ENCODE measurements at places on chromosomes 3 and 15.

- no peak for DNase-seq
Observed at GRCh38 chr3:133799794-133800585, 5.6 kb upstream of the SRPRB start.

DNA sequence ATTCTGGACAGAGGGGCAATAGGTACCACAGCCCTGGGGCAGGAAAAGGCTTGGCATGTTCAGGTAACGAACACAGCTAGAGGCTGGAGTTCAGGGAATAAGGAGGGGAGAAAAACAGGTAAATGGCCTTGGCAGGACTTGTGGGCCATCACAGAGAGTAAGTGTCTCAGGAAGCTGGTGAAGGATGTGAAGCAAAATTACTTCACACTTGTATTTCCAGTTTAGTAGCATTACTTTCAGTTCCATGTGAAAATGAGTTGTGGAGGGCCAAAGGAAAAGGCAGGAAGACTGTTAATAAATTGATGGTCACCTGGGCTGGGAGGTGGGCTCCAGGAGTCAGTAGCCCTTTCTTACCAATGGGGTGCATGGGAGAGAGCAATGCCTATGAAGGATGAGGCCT is 25.6 kb downstream of the TRIM42 start:
- no peak for DNase-seq

GRCh38 chr15:74798388-74799254 is 14.0 kb upstream of the LMAN1L start:
- DNase-seq, result no peak

DNA sequence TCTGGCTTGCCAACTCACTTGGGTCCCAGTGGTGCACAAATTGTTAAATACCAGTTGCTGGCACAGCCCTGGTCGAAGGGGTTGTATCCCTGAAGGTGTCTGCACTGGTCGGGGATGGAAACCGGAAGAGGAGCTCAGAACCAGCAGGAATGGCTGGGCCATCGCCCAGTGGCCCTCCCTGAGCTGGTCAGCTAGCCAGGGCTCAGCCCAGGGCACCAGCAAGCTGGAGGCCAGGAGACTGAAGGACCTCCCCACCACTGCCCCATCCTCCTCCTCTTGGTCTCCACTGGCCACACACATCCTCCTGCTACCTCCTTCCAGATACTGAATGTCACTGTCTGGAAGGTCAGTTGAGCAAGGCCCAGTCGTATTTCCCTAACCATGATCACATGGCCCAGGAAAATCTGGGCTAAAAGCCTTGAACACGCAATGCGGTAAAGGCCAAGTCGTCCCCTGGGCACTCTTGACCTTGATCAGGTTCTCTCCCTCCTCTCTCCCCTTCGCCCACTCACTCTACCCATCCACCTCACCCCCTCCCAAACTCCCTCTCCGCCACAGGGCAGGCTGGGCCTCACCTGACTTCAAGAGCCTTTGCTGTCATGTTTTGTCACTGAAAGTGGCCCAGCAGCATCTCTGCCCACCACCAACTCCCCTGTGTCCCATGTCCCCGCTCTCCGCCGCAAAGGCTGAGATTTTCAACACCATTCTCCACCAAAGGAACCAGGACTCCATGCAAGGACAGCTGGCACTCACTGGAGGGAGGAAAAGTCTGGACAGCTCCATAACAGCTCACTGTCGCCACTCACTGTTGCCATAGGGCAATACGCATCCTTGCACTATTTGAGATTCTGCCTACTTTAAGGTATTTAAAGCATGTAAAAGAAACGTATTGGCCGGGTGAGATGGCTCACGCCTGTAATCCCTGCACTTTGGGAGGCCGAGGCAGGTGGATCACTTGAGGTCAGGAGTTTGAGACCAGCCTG is 12.1 kb downstream of the ZDHHC19 start:
- DNase-seq, result no peak

- DNase-seq, result no peak
Observed at GRCh38 chr3:73259291-73259690, 197.8 kb downstream of the EBLN2 start.

- no peak for DNase-seq
Observed at GRCh38 chr3:54237788-54238502, 115.6 kb downstream of the CACNA2D3 start.

DNA sequence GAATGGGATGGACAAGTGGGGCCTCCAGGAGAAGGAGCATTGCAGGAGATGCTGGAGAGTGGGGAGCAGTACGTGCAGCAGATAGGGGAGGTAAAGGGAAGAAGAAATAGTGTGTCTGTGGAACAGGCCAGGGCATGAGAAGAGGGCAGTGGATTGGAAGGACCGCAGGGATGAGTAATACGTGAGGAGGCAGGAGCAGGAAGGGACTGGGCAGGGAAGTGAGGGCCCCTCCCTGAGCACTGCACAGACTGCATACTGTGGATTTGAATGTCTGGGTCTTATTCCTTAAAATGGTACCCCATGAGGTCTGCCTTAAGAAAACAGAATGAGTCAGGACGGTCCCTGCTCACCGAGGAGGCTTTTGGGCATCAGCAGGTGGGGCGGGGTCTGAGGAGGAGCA is 210.0 kb upstream of the NDN start:
- no peak for DNase-seq

DNA sequence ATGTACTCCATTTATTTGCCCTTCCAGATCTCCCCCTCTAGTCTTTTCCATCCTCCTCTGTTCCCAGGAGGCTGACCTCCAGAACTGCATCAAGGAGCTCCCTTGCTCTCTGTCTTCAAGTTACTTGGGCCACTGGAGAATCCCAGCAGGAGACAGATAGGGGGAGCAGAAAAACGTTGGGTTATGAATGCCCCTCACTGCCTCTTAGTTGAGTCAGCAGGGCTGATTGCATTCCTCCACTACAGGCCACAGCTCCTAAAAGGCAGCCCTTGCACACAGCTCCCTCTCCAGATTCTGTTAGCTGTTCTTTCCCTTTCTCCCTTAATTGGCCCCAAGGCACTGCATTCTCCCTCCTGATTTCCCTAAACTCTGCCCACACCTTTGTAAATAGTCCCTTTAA is 12.4 kb upstream of the CEP152 start:
- no peak for DNase-seq

DNA sequence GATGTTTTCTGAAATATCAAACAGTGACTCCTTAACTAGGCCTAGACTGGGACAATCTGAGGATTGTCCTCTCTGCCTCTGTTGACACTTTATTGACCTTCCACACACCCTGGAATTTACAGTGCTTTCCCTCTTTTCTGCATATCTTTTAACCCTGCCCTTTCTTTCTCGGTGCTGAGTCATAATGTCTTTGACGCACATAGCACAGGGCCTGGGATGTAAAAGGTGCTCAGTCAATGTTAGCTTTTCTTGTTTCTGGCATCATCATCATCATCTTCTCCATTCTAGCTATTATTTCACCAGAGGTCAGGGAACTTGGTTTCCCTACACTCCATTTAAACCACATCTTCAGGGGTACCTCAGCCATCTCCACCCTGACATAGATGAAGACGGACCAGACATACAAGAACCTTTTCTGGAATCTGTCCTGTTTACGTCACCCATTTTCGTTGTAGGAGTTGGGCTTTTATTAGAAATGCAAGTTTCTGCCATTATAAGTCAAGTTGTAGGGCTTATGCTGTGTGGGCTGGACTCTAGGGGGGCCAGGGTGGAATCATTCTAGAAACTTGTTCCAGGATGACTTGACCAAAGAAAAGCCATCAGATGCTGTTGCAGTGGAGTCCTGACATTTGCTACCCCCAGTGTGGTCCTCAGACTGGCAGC is 46.6 kb downstream of the ZBTB38 start:
- no peak for DNase-seq

DNA sequence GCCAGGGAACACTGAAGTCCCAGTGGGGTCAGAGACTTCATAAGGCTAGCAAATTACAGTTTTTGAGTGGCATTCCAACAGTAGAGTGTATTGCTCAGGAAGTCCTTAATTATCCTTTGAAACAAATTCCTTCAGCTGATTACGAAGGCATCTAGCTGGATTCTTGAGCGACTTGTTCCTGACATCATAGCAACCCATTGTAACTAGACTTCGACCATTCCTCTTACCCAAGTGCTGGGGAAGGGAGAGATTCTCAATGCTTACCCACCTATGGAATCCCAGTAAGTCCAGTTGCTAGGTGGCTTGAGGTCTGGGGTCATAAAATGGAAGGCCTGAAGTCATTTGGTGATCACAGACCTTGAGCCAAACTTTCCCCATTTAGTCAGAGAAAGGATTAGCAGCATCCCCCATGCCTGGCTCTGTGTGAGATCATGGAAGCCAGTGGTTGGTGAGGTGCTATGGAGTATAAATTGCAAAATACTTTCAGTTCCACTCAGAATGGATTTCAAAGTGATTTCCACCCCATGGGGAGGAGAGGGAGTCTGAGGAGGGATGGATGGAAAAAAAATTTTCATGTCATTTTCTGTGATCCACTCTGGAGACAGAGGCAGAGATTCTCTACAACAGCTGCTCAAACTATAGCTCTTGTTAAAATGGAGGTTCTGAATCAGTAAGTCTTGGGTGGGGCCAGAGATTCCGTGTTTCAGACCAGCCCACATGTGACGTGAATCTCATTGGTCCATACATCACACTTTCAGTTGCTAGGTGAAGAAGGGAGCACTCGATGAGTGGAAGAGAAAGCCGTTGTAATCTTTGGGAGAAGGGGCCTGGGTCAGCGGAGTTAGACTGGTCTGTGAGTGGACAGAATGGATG is 45.7 kb downstream of the CD86 start:
- no peak for DNase-seq

DNA sequence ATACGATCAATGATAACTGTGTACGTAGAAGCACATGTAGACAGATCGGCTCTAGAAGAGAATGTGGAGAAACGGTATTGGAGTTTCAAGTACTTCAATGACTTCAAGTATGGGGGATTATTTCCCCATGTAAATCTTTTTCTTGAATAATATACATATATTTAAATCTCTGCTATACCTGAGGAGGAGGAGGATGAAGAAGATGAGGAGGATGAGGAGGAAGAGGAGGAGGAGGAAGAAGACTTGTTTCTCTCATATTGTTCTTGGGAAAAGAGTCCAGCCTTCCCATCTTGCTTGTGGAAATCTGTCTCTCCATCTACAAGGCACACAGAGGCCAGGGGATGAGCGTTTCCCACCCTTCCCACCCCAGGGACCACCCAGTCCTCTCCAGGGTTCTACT is 10.6 kb downstream of the TMEM40 start:
- DNase-seq, result no peak

DNA sequence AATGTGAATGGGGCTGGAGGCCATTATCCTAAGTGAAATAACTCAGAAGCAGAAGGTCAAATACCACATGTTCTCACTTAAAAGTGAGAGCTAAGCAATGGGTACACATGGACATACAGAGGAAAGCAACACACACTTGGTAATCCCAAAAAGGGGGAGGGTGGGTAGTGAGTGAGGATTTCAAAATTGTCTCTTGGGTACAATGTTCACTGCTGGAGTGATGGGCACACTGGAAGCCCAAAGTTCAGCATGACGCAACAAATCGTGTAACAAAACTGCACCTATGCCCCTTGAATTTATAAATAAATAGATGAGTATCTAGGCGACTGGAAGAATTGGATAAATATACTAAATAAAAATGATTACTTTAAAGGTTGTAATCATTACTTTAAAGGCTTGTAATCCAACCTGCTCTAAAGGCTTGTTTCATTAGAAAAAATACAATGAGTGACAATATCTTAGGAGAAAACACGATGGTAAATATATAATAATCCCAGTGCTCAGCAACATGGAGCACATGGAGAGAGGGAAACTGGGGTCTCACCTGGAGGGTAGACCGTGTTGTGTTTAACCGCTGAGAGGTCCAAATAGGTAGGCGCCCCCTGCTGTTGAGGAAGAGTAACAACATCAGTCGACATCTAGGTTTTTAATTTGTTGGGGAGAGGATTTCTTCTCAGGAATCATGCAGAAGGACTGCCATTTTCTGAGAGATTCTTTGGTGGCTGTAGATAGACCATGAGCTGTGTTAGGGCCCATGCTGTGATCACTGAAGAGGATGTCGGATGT is 78.5 kb upstream of the ROBO1 start:
- no peak for DNase-seq

- no peak for DNase-seq
Observed at GRCh38 chr15:39583596-39584265, 2.9 kb downstream of the THBS1 start.

GRCh38 chr3:193959861-193960260 is 176.1 kb upstream of the HES1 start:
- no peak for DNase-seq

DNA sequence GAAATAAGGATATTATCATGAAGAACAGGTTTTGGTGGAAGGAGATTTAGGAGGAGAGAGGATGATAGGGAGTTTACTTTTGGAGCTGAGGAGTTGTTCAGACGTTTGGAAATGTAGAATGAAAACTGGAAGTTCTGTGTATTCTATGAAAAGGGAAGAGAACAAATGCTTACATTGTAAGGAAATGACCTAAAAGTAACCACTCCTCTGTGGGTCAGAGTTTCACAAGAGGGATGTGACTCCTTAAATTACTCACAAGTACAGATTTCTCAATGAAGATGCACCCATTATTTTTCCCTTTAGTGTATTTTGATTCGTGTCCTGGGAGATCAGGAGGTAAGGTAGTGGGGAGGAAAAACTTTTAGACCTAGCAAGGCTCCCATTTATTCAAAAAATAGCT is 4.0 kb downstream of the RNF13 start:
- no peak for DNase-seq

DNA sequence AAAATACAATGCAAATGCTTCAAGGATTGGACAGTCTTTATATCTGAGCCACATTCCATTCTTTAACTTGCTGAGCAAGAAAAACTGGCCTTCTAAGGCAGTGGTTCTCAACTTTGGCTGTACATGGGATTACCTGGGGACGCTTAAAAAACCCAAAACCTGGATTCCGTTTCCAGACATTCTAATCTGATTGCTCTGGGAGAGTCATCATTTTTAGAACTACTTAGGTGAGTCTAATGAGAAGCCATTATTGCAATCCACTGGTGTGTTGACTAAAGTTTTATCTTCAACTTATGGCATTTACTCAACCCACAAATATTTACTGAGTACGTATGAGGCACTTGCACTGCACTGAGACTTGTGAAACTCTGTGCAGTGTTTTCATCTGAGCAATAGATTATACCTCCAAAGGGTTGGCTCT is 195.7 kb upstream of the ATP11B start:
- DNase-seq, result no peak

DNA sequence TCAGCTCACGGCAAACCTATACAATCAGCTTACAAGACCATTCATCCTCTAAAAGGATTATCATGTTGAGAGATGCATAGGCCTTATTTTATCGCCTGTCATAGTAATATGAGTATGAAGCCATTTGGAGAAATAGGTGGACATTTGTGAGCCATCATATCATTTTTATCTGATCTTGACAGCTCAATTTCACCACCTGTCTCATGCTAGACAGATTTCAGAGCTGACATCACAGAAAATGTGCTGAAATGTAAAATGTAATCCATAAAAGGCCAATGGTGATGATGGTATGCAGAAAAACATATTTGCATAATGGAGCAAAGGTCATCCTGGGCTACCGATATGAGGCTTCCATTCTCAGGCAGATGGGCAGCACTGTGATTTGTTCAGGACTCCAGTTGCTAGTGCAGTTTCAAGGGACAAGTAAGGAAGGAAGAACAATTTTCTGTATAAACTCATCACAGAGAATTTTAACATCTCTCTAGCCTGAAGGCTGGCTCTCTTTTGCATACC is 221.5 kb downstream of the ULK4 start:
- DNase-seq, result peak; percentile 77

GRCh38 chr3:15647611-15648167 is 46.1 kb downstream of the BTD start:
- DNase-seq, result no peak

Measured in NCI-H524 treated with DMSO at 0.1 percent for 48 hours (cell line).